Testis (tissue), 5 donors: ENCODE measurements at places on chromosomes 5 and 9. TPM values are rescaled to one million over a fixed set of nuclear protein-coding genes. Genes with fewer than 3 reads are reported as not detected.

DNA sequence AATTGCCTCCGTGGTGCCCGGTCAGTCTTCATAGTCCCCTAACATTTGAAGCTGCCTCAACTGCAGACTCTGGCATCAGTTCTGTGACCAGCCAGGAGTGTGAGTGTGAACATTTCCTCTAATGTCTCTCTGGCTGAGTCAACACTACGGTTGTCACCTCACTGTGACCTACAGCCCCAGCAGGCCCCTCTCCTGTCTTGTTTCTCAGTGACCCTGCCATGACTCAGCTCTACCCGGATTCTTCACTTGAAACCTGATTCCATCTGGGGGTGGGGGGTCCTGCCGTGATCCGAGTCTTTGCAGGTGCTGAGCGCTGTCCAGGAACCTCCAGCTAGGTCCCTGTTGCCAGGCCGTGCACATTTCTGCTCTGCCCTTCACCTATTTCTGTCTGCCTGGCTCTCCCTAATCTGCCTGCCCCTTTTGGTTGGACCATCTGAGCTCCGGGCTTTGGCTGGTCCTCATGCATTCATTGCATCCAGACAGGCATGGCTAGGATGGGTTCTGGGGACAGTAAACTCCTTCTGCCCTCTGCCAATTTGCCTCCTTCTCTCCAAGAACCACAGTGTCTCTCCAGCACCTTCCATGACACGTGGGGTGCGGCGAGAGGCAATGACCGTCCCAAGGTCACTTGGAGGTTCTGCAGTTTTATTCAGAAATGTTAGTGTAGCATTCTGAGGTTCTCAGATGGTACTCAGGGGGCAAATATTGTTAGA, 24.2 kb downstream of the STC2 start:
- DNase-seq = no peak

DNA sequence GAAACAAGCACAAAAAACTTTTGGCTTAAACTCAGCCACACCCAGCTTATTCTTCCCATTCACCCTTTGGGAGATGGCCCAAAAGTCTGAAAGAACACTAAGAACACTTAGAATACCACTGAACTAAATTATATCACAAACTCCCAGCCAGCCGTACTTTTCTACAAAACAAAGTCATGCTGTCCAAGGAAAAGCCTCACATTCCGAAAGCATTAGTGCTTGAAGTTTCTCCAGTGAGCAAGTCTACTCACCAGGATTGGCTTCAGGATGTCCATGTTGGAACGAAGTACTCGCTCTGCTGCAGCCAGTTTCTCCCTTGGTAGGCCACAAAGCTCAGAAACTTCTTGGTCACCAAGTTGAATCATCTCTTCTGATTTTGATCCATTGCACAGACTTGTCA, 69.7 kb downstream of the ABCA1 start:
- peak; percentile 35 for DNase-seq

DNA sequence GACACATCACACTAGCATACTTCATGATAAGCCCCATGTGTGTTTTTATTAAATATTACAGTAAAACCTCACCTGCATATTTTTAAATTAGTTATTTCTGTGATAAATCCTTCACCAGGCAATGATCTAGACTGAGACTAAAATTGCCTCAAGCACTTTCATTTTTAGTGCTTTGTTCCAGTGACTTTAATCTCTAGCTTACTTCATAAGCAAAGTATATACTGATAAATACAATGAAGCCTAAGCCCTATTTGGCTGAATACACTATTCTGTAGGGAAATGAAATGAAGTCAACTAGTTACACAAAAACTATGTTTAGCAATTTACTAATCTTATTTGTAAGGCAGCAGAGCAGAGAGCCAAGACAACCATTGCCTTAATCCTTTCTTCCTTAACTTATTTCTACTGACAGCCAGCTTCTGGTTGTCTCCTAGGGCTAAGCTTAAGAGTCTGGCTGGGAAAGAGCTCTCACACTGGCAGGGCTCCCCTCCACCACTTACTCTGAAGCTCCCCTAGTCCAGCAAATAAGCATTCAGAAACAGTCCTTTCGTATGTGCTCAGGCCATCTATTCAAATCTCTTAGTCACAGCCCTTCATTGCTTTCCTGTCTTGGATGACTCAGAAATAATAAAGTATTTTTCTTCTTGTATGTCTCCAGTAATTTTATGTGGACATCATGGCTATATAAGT, 31.4 kb upstream of the MTAP start:
- DNase-seq = no peak

DNA sequence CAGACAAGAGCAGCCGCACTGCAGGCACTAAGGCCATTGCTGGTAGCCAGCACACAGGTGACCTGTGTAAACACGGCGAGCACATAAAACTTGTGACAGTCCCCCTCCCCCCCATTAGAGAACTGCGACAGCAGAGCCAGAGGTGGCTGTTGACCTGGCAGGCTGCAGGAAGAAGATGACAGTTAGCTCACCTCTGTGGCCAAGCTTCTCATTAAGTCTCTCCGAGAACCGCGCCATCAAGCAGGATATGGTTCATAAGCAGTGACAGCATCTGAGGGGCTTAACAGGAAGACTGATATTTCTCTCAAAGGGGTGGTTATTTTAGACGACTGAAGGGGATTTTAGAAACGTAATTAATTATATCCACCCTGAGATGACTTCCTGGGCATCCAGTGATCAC, 5.2 kb downstream of the SURF4 start:
- DNase-seq = no peak

DNA sequence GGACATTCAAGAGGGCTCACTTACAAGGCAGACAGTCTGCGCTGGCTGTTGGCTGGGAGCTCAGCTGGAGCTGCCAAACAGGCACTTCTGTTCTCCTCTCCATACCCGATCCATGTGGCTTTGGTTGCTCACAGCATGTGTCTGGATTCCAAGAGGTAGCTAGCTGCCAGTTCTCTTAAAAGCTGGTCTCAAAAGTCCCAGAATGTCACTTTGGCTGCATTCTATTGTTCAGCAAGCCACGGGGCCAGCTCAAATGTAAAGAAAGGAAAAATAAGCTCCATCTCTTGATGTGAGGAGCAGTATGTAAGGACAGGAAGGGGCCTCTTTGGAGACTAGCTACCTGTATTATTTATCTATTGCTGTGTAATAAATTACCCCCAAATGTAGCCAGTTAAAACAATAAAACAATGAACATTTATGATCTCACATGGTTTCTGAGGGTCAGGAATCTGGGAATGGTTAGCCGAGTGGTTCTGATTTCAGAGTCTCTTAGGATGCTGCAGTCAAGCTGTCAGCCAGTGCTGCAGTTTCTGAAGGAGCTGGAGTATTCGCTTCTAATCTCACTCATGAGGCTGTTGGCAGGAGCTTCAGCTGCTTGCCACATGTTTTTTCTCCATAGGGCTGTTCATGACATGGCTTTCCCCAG, 112.7 kb upstream of the CLINT1 start:
- peak; percentile 35 for DNase-seq

DNA sequence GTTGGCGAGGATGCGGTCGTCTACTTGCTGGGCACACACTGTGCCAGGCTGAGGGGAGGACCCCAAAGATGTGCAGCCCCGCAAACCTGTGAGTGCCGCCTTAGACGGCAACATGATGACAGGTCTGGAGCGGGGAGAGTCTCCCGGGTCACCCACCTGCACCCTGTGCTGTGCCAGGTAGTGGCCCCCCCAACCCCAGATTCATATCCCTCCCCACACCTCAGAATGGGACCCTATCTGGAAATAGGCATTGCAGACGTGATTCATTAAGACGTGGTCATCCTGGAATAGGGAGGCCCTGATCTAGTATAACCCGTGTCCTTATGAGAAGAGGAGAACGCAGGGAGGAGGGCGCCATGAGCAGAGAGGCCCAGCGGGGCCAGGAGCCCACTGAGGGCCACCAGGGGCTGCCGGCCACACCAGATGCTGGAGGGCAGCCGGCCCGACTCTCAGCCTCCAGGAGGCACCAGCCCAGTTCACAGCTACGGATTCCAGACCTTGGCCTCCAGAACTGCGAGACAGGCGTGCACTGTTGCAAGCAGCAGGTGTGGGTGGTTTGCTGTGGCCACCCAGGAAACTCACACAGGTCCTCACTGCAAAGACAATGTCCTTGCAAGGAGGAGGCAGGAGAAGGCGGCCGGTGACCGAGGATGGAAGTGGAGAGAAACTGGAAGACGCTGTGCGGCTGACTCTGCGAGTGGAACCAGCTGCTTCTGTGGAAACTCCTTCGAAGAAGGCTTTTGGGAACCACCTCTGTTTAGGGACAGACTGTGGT, 131.9 kb upstream of the LPCAT1 start:
- DNase-seq = no peak

DNA sequence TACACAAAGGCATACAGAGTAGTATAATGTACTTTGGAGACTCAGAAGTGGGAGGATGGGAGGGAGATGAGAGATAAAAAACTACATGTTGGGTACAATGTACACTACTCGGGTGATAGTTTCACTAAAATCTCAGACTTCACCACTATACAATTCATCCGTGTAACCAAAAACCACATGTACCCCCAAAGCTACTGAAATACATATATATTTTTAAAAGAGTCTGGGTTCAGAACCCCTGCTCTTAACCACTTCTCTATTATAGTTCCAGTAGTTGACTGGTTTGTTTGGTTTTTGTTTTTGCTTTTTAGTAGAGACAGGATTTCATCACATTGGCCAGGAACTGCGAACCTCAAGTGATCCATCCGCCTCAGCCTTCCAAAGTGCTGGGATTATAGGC, 22.6 kb downstream of the SGTB start:
- no peak for DNase-seq

GRCh38 chr5:14258840-14259239, 115.7 kb downstream of the TRIO start:
- no peak for DNase-seq

DNA sequence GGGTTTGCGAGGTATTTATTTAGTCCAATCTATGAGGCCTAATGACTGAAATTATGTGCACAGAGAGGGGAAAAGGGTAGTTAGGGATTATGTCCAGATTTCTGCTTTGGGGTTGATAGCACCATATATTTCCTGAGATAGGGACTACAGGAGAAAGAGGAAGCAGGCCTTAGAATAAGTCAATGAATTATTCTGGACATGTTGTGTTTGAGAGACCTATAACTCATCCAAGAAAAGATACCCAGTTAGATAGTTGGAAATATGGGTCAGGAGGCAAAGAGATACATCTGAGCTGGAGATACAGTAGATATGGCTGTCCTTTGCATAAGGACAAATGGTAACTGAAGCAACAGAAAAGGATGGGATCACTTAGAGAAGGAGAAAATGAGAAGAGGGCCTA, 53.1 kb downstream of the NR3C1 start:
- no peak for DNase-seq

GRCh38 chr5:148401604-148402003, 17.8 kb downstream of the FBXO38 start:
- no peak for DNase-seq

DNA sequence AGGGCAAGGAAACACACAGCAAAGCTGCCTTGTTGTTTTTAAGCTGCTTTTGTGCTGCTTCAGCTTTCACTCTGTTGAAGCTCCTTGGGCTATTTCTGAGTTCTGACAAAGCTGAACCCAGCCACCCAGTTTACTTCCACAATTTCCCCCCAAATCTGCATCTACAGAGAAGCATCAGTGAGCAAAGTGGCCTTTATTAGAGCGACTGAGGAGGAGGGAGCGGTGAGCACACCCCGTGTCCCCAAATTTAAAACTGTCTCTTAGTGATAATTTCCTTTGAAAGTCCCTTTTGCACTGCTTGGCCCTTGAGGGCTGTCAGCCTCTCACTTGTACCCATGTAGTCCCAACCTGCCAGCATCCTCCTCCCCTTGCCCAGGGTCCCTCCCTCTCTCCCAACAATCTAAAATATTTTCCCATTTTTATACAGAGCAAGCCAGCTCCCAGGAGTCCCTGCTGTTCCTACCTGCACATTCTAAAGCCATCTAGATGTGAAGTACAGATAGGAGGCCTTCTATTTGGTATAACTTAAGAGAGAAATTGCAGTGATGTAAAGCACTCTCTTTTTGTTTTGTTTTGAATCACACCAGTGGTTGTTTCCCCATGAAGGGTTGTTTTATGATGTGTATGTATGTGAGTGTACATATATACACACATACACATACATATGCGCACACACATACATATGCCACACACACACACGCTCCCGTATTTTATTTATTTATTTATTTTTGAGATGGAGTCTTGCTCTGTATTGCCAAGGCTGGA, 313.5 kb downstream of the TLE4 start:
- no peak for DNase-seq

GRCh38 chr5:166709691-166710090, 1581.8 kb upstream of the WWC1 start:
- DNase-seq = no peak

DNA sequence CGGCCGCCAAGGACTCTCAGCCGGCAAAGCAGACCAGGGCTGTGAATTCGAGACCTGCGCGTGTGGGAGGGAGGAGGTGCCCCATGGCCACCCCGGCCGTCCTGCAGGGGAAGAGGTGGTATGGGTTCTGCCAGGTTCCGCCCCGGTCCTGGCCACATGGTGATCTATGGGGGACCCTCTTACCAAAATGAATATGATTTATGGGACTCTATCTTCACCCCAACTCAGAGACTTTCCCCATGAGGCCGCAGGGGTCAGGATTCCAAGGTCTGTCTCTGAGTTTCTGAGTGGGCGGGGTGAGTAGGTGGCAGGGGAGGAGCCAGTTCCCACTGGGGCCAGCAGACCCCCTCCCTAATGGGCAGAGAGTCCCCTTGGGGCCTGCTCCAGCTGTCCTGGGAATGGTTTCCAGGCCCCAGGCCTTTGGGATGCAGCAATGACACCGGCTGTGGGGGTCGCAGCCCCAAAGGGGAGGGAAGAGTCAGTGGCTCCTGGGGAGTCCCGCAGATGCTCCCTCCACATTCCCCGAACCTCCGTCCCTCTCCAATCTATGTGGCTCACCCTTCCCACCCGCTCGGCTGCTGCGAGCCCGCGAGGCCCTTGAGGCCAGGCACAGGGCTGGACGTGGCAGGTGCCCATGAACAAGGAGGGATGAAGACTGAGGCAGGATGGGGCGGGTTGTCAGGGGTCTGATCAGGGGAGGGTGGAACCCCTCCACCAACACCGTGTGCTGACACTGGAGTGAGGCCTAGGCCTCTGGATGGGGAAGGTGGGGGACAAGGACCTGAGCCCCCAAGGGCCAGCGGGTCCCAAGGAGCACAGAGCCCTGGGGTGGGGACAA, 20.1 kb upstream of the NOTCH1 start:
- no peak for DNase-seq

- DNase-seq = no peak
Observed at GRCh38 chr5:92207151-92207550, 824.0 kb upstream of the ARRDC3 start.

GRCh38 chr5:83718195-83718825, 2.3 kb downstream of the HAPLN1 start:
- peak; percentile 49 for DNase-seq

GRCh38 chr5:111655169-111655924, 101.6 kb downstream of the NREP start:
- DNase-seq = no peak

DNA sequence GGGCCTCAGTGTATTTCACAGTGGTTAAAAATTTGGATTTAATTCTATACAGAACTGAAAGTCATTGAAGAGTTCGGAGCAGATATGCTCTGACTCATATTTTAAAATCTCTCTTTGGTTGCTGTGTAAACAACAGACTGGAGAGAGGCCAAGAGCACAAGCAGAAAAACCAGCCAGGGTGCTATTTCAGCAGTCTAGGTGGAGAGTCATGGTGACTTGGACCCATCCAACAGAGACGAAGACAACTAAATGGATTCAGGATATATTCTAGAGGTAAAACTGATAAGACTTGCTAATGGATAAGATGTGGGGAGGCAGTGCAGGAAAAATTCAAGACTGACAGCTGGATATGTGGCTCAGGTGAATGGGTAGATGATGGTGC, 168.9 kb downstream of the MAPKAP1 start:
- DNase-seq = no peak

RLN2 gene
- total RNA-seq = 1.7 TPM

REEP2 gene
- 15.7 TPM for total RNA-seq

PDCD1LG2 gene
- 0.63 TPM for total RNA-seq

ZNG1F gene
- total RNA-seq = 17.6 TPM

CWC27 gene
- 22.9 TPM for total RNA-seq

CNTNAP3 gene
- total RNA-seq = 17.5 TPM

CDC23 gene
- 31.3 TPM for total RNA-seq
